HFFc6 (cell line): ENCODE measurements at places on chromosomes 1 and 21.

GRCh38 chr21:44436111-44436611, 19.1 kb upstream of the LRRC3 start:
- DNase-seq = no peak
- peaks cover 7% of the 10 kb centered on the region; the same call in 1 of the 2 replicates for H3K36me3 ChIP-seq
- H3K4me3 ChIP-seq = no peak overlapping the region
- H3K27ac ChIP-seq = no peak overlapping the region

DNA sequence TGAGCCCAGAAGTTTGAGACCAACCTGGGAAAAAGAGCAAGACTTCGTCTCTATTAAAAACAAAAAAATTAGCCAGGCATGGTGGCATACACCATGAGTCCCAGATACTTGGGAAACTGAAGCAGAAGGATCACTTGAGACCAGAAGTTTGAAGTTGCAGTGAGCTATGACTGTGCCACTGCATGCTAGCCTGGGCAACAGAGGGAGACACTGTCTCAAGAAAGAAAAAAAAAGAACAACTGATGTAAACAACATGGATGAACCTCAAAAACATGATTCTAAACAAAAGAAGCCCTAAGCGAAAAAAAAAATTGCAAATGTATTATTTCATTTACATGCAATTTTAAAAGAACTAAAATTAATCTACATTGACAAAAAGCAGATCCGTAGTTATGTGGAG, 9.0 kb downstream of the LRRC40 start:
- H3K27me3 ChIP-seq = no peaks in the 10 kb centered on the region
- no peak for DNase-seq
- H3K36me3 ChIP-seq = no peaks in the 10 kb centered on the region; the same call in 1 of the 2 replicates
- H3K4me1 ChIP-seq = peaks cover 4% of the 10 kb centered on the region
- H3K27ac ChIP-seq = no peak overlapping the region
- no peak overlapping the region for H3K4me3 ChIP-seq

- H3K4me1 ChIP-seq = peaks cover 17% of the 10 kb centered on the region
- no peaks in the 10 kb centered on the region for H3K36me3 ChIP-seq
- peak overlapping the region; percentile 77 for H3K4me3 ChIP-seq
Measured at GRCh38 chr1:10694274-10694632, 102.2 kb downstream of the CASZ1 start.

GRCh38 chr1:224064150-224064549, 49.8 kb upstream of the FBXO28 start:
- no peak overlapping the region for H3K4me3 ChIP-seq
- DNase-seq = no peak
- no peaks in the 10 kb centered on the region; the same call in none of the 2 replicates for H3K36me3 ChIP-seq
- H3K4me1 ChIP-seq = peaks cover 47% of the 10 kb centered on the region
- no peaks in the 10 kb centered on the region for H3K27me3 ChIP-seq
- no peak overlapping the region for H3K27ac ChIP-seq

- H3K4me1 ChIP-seq = no peaks in the 10 kb centered on the region
- peaks cover 3% of the 10 kb centered on the region for H3K27me3 ChIP-seq
- no peak overlapping the region for H3K4me3 ChIP-seq
- H3K36me3 ChIP-seq = no peaks in the 10 kb centered on the region
- H3K27ac ChIP-seq = no peak overlapping the region
Measured at GRCh38 chr1:59892841-59893811, 33.4 kb downstream of the CYP2J2 start.

DNA sequence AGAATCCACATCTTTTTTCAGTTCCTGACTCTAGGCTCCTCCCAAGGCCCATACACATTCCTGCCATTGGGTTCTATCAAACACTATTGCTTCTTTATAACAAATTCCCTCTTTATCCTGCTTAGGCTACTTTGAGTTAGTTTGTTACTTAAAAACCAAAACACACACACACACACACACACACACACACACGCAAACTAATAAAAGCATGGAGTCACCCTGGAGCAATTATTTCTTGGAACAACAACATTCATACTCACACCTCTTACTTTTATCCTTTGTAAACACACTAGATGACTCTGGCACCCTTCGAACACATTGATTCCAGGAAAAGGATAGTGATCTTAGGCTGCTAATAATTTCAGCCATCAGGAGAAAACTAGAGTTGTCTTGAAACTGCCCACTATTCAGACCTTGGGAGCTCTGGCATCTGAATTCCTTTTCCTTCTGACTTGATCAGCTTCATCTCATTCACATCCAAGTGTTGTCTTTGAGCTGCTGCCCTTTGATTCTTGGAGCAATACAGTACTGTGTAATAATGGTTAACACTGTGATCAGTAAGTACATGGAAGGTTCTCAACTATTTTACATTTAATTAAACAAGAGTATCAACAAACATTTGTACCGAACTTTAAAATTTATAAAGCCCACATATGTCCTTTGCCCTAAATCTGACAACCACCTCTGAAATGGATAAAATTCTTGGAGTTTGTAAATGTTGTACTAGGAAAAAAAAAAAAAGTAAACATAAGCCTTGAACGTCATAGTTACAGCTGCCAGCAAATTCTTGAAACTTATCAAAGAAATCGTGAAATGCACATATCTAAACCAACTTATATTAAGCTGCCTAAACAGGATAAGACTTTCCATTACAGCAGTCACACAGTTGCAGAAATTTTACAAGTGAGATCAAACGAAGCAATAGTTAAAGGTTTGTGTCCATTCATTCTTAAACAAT, 2.8 kb upstream of the SEC22B start:
- peak; percentile 49 for DNase-seq
- H3K27ac ChIP-seq = peak overlapping the region; percentile 84
- H3K36me3 ChIP-seq = peaks cover 10% of the 10 kb centered on the region
- H3K27me3 ChIP-seq = no peaks in the 10 kb centered on the region; the same call in none of the 2 replicates
- H3K4me3 ChIP-seq = peak overlapping the region; percentile 84

- no peak overlapping the region for H3K4me3 ChIP-seq
- H3K36me3 ChIP-seq = no peaks in the 10 kb centered on the region
- H3K4me1 ChIP-seq = peaks cover 12% of the 10 kb centered on the region; the same call in 1 of the 2 replicates
- no peak overlapping the region for H3K27ac ChIP-seq
- peak; percentile 92 for DNase-seq
- H3K27me3 ChIP-seq = no peaks in the 10 kb centered on the region
Measured at GRCh38 chr1:94854458-94855306, 34.5 kb downstream of the SLC44A3 start.

- H3K4me1 ChIP-seq = peaks cover 22% of the 10 kb centered on the region
- DNase-seq = peak; percentile 36
- peak overlapping the region; percentile 91 for H3K4me3 ChIP-seq
- no peaks in the 10 kb centered on the region for H3K27me3 ChIP-seq
- H3K27ac ChIP-seq = peak overlapping the region; percentile 80
Measured at GRCh38 chr1:5991381-5992025, 722 bp downstream of the NPHP4 start.

- H3K27ac ChIP-seq = peak overlapping the region; percentile 90
- H3K4me1 ChIP-seq = peaks cover 40% of the 10 kb centered on the region
- no peaks in the 10 kb centered on the region for H3K27me3 ChIP-seq
- H3K4me3 ChIP-seq = peak overlapping the region; percentile 58; the same call in 1 of the 2 replicates
Measured at GRCh38 chr1:119279456-119280381, 88.9 kb upstream of the HAO2 start.

DNA sequence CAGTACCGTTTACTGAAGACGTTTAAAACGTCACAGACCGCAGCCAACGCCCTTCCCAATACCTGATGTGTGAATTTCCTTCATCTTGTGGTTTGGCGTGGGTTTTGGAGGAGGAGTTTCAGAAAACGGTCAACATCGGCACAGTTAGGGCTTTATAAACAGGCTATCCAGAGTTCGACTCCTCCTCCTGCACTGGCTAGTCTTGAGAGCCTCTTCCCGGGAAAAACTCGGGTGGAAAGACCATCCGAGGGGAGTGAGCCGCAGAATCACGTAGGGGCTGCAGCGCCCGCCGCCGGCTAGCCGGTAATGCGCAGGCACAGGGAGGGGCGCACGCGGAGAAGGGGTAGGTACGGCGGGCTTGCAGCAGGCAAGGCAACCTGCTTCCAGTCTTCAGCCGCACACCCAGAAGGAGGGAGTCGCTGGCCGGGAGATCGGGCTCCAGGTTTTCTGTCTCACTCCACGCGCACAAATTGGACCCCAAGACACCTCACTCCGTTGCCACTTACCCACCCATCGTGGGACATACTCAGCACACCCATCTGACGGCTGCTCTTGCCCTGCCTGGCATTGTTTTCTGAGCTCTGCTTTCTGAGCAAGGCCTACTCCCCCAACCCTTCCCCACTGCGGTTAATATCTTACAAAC, 25.4 kb downstream of the SLC19A2 start:
- peak overlapping the region; percentile 47; the same call in 1 of the 2 replicates for H3K4me3 ChIP-seq
- H3K36me3 ChIP-seq = peaks cover 10% of the 10 kb centered on the region
- no peak overlapping the region for H3K27ac ChIP-seq
- H3K4me1 ChIP-seq = peaks cover 7% of the 10 kb centered on the region; the same call in 1 of the 2 replicates
- no peaks in the 10 kb centered on the region for H3K27me3 ChIP-seq

DNA sequence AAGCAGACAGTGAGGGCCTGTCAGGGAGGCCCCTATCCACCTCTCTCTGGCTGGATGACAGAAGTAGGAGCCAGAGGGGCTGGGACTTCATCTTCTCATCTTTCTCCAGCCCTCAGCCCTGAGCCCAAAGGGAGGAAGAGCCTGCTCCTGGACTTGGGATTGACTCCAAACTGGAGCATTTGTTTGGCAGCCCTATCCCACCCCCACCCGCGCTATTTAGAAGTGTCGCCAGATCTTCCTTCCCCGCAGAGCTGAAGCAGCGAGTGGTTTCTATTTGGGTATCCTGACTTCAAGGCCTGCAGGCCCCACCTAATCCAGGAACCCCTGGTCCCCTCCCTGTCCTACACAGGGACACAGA, 9.6 kb downstream of the NES start:
- H3K36me3 ChIP-seq = peaks cover 11% of the 10 kb centered on the region
- peak overlapping the region; percentile 80 for H3K27ac ChIP-seq
- no peak overlapping the region for H3K4me3 ChIP-seq
- peaks cover 1% of the 10 kb centered on the region for H3K27me3 ChIP-seq
- peaks cover 67% of the 10 kb centered on the region for H3K4me1 ChIP-seq

DNA sequence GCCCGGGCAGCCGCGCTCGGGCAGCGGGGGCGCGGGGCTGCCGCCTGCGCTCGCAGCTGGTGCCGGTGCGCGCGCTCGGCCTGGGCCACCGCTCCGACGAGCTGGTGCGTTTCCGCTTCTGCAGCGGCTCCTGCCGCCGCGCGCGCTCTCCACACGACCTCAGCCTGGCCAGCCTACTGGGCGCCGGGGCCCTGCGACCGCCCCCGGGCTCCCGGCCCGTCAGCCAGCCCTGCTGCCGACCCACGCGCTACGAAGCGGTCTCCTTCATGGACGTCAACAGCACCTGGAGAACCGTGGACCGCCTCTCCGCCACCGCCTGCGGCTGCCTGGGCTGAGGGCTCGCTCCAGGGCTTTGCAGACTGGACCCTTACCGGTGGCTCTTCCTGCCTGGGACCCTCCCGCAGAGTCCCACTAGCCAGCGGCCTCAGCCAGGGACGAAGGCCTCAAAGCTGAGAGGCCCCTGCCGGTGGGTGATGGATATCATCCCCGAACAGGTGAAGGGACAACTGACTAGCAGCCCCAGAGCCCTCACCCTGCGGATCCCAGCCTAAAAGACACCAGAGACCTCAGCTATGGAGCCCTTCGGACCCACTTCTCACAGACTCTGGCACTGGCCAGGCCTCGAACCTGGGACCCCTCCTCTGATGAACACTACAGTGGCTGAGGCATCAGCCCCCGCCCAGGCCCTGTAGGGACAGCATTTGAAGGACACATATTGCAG, 3.0 kb downstream of the ARTN start:
- H3K4me1 ChIP-seq = peaks cover 23% of the 10 kb centered on the region
- H3K27ac ChIP-seq = no peak overlapping the region
- peak overlapping the region; percentile 25; the same call in 1 of the 2 replicates for H3K4me3 ChIP-seq
- H3K36me3 ChIP-seq = no peaks in the 10 kb centered on the region
- H3K27me3 ChIP-seq = peaks cover 3% of the 10 kb centered on the region; the same call in 1 of the 2 replicates

DNA sequence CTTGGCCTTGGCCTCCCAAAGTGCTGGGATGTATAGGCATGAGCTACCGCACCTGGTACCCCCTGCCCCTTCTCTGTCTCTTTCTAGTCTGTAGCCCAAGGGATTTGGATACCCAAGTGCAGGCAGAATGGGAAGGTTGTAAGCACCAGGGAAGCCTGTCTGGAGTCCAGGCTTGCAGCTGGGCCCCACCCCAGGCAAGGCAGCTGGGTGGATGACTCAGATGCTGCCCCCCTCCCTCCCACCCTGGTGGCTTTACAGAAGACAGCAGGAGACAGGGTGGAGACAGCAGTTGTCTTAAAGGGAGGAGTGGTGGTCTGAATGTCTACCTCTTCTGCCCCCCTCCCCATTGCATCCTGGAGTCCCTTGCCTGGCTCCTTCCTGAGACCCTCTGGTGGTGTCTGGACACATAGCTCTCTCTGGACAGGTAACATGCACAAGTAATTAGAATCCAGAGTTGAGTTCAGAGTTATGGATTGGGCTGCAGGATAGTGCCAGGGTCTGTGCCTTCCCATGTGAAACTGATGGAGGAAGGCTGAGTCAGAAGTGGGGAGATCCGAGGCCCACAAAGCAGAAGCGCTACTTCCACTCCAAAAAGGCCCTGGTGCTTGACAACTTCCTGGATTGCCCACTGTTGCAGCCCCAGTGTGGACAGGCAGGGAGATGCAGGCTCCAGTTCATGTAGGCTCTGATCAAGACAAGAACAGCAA, 5.1 kb downstream of the LMNA start:
- peaks cover 81% of the 10 kb centered on the region for H3K36me3 ChIP-seq
- H3K4me3 ChIP-seq = peak overlapping the region; percentile 95
- peaks cover 88% of the 10 kb centered on the region for H3K27me3 ChIP-seq
- no peak for DNase-seq
- H3K4me1 ChIP-seq = peaks cover 69% of the 10 kb centered on the region

GRCh38 chr21:25649146-25649545, 10.1 kb downstream of the JAM2 start:
- H3K27me3 ChIP-seq = peaks cover 6% of the 10 kb centered on the region; the same call in 1 of the 2 replicates
- no peaks in the 10 kb centered on the region; the same call in 1 of the 2 replicates for H3K4me1 ChIP-seq
- H3K4me3 ChIP-seq = no peak overlapping the region
- no peaks in the 10 kb centered on the region for H3K36me3 ChIP-seq

DNA sequence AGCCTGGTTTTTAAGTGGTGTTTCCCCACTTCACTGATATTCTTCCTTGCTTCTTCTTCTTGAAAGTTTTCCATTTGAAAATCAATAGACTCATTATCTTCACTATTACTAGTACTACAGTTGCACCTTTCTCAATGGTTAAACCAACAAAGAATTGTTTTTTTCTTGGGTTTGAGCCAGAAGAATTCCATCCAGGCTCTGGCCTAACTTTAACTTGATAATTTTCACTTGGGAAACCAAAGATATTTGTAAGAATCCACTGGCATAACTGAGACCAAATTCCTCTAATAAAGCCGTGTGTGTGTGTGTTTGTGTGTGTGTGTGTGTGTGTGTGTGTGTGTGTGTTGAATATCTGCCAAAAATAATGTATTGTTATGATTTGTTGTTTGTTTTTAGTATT, 103.2 kb downstream of the SGIP1 start:
- H3K4me3 ChIP-seq = no peak overlapping the region
- no peaks in the 10 kb centered on the region; the same call in 1 of the 2 replicates for H3K27me3 ChIP-seq
- DNase-seq = no peak
- H3K36me3 ChIP-seq = peaks cover 35% of the 10 kb centered on the region
- H3K27ac ChIP-seq = no peak overlapping the region
- H3K4me1 ChIP-seq = peaks cover 15% of the 10 kb centered on the region

- no peak overlapping the region for H3K4me3 ChIP-seq
- no peak overlapping the region for H3K27ac ChIP-seq
- no peaks in the 10 kb centered on the region for H3K36me3 ChIP-seq
- H3K27me3 ChIP-seq = no peaks in the 10 kb centered on the region; the same call in none of the 2 replicates
- peaks cover 49% of the 10 kb centered on the region for H3K4me1 ChIP-seq
Measured at GRCh38 chr1:183595537-183595936, 5.3 kb upstream of the NCF2 start.

GRCh38 chr21:14923468-14923867, 141.3 kb downstream of the NRIP1 start:
- DNase-seq = peak; percentile 57
- no peaks in the 10 kb centered on the region for H3K27me3 ChIP-seq
- H3K36me3 ChIP-seq = no peaks in the 10 kb centered on the region
- H3K27ac ChIP-seq = peak overlapping the region; percentile 30; the same call in 1 of the 2 replicates
- peaks cover 47% of the 10 kb centered on the region for H3K4me1 ChIP-seq
- H3K4me3 ChIP-seq = peak overlapping the region; percentile 11
